ENCODE measurements at places on chromosomes 11 and 22.

DNA sequence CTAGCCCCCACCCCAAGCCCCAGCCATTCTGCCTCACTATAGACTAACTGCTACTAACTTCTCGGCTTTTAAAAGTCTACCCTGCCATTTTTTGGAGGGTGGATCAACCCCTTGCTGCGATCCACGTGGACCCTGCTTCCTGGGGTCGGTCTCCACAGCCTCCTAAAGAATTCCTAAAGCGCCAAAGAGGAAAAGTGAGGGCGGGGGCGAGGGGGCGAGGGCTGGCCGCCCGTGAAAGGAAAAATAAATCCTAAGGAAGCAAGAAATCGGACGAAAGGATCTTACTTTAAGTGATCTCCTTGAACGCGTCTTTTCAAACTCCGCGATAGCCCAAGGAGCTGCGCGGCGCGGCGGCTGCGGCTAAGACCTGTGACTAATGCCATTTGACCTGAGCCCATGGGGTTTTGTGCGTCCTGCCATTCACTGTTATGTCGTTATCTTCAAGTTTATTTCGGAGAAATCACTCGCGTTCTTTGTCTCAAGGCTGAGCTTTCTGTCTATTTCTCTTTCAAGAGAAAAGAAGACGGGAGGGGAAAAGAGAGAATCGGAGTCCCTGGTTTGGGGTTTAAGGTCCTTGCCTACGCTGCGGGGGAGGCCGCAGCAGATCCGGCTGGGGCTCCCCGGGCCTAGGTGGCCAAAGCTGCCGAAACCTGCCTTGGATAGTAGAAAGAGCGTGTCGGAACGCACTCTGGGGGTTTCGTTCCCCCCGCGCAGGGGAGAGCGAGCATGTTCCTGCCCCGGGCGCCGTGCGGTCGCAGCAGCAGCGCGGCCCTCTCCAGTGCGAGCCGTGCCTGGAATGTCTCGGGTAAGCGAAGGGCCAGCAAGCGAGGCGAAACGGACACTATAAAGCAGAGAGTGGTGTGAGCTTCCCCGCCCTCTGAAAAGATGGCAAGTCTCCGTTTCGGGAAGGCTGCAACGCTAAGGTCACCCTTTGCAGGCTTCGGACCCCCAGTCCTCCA is 2.8 kb upstream of the DBX1 start:
- peak; percentile 85 for DNase-seq

GRCh38 chr11:24683583-24683982 is 186.7 kb downstream of the LUZP2 start:
- no peak for DNase-seq

DNA sequence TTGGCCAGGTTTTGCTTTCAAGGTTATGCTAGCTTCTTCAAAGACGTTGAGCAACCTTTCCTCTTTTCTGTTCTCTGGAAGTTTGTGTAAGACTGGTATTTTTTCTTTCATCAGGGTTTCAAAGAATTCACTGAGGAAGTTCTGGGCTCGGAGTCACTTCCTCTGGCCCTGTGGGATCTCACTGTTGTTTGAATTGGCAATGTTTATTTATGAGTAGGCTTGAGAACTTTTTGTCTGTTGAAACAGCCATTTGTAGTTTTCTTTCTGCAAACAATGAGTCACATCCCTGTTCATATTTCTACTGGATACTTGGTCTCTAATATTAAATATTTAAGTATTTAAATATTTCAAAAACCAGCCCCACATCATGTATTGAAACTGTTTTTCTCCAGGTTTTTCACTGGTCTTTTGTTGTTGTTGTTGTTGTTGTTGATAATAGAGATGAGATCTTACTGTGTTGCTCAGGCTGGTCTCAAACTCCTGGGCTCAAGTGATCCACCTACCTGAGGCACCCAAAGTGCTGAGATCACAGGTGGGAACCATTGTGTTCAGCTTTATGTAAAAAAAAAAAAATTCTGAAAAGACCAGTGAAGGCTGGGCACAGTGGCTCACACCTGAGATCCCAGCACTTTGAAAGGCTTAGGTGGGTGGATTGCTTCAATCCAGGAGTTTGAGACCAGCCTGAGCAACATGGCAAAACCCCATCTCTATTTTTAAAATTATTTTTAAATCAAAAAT is 26.9 kb downstream of the SUSD2 start:
- DNase-seq, result no peak

DNA sequence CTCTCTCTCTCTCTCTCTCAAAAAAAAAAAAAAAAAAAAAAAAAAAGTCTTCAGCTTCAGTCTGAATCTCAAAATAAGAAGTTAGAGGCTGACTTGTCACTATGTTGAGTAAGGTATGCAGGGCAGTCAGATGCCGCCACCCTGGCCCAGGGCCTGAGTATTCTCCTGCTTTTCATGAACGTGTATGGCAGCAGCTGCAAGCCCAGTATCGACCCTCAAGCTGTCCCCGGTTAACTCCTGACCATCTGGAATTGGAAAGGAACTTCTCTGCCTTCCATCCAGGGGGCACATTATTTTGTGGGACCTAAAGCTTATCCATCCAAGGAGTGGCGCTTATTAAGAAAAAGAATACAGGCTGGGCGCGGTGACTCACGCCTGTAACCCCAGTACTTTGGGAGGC is 11.4 kb downstream of the MRGPRD start:
- no peak for DNase-seq

DNA sequence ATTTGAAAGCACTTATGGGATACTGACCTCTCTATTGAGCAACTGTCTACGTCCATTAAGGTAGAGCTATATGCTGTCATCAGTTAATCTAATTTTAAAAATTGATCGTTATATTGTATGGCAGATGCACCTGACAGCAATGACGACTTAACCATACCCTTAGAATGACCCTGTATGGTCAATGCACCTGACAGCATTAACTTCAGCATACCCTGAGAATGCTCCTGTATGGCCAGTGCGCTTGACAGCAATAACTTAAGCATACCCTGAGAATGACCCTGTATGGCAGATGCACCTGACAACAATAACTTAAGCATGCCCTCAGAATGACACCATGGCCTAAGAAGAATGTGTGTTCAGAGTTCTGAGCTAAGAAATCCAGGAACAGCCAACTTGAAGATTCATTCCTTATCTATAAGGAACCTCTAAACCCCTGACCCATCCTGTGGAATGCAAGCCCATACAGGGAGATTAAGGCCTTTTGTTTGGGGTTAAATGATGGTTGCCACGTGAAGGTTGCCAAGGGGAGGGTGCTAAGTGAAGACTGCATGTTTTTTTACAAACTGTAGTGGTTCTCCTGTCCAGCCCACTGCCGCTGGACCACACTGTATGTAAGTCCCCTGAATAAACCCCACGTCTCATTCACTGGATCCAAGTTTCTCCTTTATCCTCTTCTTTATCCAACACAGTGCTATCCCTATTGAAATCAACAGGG is 138.3 kb downstream of the GUCY1A2 start:
- peak; percentile 86 for DNase-seq

DNA sequence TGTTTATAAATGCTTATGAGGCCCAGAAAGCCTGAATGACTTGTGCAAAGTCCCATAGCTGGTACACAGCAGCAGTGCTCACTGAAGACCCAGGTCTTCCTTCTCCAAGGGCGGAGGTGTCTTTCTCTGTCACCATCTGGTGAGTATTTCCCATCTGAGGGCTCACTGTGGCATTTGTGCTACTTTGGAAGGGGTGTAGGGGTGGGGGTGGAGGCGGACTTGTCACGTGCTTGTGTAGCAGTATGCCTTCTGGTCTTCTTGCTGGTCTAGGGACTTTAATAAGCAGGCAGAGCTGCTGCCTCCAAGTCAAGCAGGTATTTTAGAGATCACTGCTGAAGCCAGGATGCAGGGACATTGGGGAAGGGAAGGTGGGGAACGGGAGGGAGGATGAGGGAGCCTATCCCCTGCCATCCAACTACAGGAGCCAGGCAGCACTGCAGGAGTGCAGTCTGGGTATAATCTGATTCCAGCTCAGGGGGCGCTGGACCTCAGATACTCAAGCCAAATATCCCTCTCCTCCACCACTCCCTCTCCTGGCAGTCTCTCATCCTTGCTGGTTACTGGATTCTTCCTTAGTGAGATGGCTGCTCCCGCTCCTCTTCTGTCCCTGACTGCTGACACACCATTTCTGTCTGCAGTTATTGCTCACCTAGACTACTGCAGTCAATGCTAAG is 3.4 kb downstream of the ABCC8 start:
- peak; percentile 84 for DNase-seq

DNA sequence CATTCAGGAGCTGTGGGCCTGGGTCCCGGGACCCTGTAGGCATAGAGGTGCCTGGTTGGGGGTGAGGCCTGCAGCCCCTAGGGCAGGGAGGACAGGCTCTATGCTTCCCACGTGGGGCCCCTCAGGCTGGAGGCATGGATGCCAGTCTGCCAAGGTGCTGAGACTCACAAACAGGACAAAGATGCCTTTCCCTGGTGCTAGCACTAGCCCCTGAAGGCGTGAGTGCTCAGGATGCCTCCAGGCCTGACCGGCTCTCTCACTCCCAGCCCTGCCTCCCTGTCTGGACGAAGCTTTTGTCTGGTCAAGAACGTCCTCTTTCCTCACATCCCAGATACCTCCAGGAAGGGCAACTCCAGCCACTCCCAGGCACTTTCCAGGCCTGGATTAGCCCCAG is 2.1 kb downstream of the CDC42BPG start:
- peak; percentile 31 for DNase-seq

DNA sequence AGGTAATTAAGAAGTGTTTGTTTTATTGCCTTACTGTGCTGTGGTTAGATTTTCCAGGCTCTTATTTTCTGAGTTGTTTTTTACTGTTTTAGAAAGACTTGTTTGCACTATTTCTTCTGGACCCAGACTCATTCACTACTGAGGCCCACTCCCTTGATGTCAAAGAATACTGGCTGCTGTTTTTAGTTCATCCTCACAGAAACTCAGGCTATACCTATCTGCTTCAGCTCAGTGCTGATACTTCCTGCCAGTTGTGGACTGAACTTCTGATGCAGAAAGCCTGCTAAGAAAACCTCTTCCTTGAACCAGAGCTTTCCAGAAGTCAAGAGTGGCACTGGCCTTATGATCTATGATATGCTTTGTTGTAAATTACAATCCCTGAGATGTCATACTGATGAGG is 15.9 kb upstream of the PIK3IP1 start:
- DNase-seq, result no peak

DNA sequence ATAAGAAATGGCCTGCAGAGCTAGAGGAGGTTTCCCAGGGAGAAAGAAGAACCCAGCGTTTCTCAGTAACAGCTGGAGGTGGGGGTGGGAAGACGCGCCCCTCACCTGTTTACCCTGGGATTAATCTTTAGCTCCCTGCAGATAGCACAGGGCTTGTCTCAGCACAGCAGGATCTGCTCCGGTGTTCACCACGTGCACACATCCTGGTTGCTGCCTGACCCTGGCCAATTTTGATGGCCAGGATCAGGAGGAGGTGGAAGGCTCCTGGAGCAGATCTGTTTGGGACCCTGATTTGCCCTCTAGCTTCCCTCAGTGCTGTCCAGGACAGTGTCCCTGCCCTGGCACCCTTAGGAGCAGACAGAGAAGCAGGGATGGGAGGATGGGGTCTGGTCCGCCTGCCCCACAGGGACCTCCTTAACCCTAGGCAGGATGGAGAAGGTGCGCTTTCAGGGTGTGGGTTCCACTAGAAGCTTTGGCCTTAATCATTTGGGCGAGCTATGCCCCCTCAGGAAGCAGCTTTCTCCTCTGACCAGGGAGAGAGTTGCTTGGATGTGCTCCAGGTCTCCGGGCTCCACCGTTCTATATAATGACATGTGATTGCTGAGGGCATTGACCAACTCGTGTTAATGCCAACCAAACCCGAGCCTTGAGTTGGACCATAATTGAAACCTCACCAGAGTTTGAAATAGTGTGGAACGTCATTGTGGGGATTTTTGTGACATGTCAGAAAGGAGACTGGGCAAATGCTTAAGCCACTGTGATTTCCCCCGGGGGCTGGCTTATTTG is 19.3 kb downstream of the UPB1 start:
- no peak for DNase-seq

DNA sequence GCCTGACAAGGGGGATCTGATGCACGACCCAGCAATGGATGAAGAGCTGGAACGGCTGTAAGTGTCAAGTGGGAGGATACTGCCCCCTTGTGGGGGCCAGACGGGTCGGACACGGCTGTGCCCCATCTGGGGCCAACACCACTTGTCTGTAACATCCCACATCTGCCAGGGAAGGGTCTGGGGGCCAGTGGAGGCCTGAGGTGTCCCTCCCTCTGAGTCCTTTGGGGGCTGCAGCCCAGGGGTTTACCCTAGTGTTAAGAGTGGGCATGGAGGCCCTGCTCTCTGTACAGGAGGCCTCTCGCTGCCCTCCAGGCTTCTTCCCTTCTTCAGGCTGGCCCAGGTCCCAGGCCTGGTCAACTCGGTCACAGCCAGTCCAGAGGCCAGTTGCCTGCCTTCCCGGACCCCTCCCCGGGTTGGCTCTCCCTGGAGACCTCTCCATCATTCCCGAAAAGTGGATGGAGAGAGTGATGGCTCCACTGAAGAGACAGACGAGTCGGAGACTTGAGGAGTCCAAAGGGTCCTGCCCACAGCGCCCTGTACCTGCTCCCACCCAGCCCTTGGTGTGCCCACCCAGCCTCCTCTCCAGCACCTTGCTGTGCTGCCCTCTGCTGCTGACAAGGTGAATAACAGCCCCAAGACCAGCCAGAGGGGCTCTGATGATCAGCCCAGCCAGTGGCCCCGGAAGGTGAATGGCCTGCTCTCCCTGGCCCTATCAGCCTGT is 15.4 kb downstream of the ARFGAP2 start:
- DNase-seq, result peak; percentile 87

DNA sequence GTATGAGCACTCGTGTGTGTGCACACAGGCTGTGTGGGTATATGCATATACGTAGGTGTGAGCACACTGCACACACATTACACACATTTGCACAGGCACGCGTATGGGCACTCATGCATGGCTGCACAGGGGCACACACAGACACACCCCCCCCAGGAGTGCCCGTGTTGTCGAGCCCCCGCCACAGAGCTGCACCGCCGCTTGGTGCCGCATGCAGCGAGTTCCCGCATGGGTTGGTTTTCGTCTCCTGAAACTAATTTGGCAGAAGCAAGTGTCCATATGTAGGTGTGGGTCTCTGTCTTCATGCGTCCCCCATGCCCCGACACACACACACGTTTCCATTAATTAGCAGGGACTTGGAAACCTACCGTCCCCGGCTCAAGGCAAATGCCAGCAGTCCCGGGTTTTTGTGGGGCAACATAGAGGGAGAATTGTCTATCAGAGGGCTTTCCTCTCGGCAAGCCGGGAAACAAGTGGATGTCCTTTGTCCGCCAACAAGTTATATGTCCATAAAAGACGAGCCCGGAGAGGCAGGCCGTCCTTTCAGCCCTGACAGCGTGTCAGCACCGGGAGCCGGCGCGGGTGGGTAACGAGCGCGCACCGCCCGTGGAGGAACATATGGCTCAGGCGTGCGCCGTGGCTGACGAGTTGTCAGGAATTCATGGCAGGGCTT is 1291.7 kb downstream of the BRD1 start:
- DNase-seq, result no peak

DNA sequence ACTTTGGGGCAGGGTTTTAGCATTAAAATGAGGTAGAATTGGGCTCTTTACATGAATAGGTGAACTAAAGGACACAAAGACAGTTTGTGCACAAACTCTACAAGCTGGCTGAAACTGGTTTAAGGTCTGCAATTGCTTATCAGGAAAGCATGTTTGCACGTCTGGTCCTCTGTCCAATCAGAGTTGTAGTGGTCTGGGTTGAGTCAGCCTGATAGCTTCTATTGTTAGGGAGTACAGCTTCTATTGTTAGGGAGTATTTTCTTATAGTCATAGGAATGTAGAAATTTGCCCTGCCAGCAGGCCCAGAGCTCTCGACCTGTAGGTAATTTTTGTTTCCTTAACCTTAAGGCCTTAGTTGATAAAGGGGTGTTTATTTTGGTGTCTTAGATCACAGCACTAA is 1422.4 kb downstream of the LRRC4C start:
- DNase-seq, result no peak
